Lung (tissue), 17 donors: ENCODE measurements at places on chromosomes 11 and 22. TPM values are rescaled to one million over a fixed set of nuclear protein-coding genes. Genes with fewer than 3 reads are reported as not detected.

DNA sequence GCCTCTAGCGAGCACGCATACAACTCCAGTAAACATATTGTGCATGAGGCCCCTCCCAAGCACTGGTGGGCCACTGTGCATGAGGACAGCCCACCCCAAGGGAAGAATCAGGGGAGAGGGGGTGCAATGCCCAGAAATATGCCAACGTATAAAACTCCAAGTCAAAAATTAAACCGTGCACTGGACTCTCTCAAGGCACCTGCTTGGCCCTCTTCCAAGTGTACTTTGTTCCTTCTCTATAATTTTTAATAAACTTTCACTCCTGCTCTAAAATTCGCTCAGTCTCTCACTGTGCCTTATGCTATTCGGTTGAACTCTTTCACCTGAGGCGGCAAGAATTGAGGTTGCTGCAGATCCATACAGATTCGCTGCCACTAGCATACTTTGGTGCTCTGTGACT lies 465.3 kb upstream of the TENM4 start:
- no peak overlapping the region for H3K4me3 ChIP-seq
- no peak for DNase-seq
- H3K36me3 ChIP-seq, result no peaks in the 10 kb centered on the region
- no peaks in the 10 kb centered on the region for H3K27me3 ChIP-seq
- no peaks in the 10 kb centered on the region for H3K4me1 ChIP-seq

GRCh38 chr11:117634756-117635603 lies 162.0 kb downstream of the DSCAML1 start:
- no peak for DNase-seq
- no peaks in the 10 kb centered on the region for H3K36me3 ChIP-seq
- no peak overlapping the region for H3K27ac ChIP-seq
- H3K4me1 ChIP-seq, result no peaks in the 10 kb centered on the region

The ISX gene
- not detected for total RNA-seq

- no peaks in the 10 kb centered on the region for H3K4me1 ChIP-seq
- H3K27me3 ChIP-seq, result peaks cover 25% of the 10 kb centered on the region
- H3K36me3 ChIP-seq, result no peaks in the 10 kb centered on the region
- H3K27ac ChIP-seq, result no peak overlapping the region
- DNase-seq, result no peak
These were observed 103.9 kb downstream of the SEZ6L start for GRCh38 chr22:26273011-26273675.

The NXPE4 gene
- not detected for total RNA-seq

GRCh38 chr11:71301858-71302533 lies 49.6 kb upstream of the SHANK2 start:
- H3K36me3 ChIP-seq, result no peaks in the 10 kb centered on the region
- no peak overlapping the region for H3K27ac ChIP-seq
- no peak for DNase-seq

DNA sequence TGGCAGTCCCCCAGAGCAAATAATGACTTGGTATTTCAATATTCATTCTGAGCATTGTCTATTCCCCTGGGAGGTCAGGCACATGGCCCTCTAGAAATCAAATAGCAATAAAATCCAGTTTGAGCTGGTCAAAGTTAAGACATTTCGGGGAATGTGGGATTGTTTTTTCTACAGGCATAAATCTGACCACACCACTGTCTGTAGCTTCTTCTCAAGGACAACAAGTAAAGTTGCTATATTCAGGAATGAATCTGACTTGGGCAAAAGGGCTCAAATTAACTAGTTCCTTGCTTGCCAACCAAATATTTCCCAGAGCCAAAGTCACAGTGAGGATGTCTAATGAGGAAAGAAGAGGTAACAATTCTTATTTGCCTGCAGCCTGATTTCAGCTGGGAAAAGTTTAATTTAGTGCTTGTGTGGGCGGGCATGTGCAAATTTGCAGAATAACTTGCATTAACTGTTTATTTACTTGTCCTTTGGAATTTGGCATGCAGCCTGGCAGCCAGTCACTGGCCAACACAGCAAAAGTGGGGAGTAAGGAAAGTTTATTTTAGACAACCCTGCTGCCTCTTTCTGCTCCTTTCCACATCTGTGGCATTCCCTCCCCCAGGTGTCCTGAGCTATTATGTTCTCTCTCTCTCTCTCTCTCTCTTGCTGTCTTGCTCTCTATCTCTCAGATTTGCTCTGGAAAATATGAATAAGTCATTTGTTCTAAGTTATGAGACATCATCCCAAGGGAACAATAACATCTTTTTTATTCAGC lies 51.2 kb upstream of the ARHGAP20 start:
- DNase-seq, result peak; percentile 88
- H3K36me3 ChIP-seq, result no peaks in the 10 kb centered on the region
- no peak overlapping the region for H3K27ac ChIP-seq
- no peak overlapping the region for H3K4me3 ChIP-seq

DNA sequence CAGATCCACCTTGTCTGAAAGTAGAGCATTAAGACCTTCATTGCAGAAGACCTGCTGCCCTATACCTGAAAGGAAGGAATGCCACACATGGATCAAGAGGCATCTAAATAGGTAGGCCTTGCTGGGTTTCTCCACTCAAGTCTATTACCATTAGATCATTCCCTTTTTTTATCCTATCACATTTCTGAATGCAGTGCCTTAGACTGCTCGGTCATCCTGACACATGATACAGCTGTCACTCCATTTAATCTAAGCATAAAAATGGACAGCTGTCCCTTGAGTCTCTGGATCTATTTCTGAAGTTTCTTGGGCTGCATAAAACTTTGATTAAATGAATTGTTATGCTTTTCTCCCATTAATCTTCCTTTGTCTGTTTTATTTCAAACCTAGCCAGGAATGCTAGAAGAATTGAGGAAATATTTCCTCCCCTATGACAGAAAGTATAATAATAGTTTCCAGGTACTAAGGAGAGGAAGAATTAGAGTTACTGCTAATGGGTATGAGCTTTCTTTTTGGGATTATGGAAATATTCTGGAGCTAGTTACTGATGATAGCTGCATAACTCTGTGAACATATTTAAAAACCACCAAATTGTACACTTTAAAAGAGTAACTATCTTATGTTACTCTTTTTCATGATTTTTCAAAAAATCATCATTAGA lies 88.0 kb downstream of the DLG2 start:
- H3K4me1 ChIP-seq, result no peaks in the 10 kb centered on the region
- H3K27ac ChIP-seq, result no peak overlapping the region
- no peaks in the 10 kb centered on the region for H3K36me3 ChIP-seq
- no peak for DNase-seq
- H3K27me3 ChIP-seq, result no peaks in the 10 kb centered on the region
- no peak overlapping the region for H3K4me3 ChIP-seq

- H3K4me1 ChIP-seq, result no peaks in the 10 kb centered on the region
- peak; percentile 41 for DNase-seq
- no peaks in the 10 kb centered on the region for H3K36me3 ChIP-seq
These were observed 237.5 kb downstream of the MIAT start for GRCh38 chr22:26894766-26895485.

DNA sequence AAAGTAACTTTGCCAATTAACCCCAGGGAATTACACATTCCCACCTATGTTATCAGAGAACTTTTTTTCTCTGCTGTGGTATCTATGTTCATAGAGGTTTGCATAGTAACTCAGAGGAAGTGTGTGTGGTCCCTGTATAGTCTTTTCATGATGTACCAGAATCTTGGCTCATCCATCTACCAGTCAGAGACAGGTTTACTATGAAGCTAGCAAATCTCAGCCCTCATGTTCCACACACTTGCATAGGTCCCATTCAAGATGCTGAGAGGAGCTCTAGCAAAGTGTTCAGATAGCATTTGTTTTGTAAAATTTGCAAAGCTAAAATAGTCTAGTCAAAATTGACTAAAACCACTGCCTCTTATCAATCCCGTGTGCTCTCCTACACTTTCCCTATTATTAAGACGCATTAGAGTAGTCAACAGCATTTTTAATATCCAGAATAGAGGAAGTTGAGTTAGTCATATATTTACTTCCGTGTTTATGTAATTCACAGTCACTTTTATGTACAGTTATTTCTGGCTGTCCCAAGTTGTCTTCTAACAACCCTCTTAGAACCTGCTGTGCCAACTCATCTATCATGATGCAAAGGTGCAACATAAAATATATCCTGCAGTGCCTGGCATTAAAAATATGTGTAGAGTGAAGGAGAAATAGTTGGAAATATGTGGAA lies 184.2 kb downstream of the FAM76B start:
- no peaks in the 10 kb centered on the region for H3K36me3 ChIP-seq
- no peaks in the 10 kb centered on the region for H3K4me1 ChIP-seq
- H3K27ac ChIP-seq, result no peak overlapping the region
- no peak for DNase-seq

GRCh38 chr11:88040148-88040496 lies 135.1 kb downstream of the RAB38 start:
- no peak overlapping the region for H3K4me3 ChIP-seq
- H3K4me1 ChIP-seq, result no peaks in the 10 kb centered on the region
- no peak for DNase-seq
- no peaks in the 10 kb centered on the region for H3K36me3 ChIP-seq
- H3K27me3 ChIP-seq, result no peaks in the 10 kb centered on the region

DNA sequence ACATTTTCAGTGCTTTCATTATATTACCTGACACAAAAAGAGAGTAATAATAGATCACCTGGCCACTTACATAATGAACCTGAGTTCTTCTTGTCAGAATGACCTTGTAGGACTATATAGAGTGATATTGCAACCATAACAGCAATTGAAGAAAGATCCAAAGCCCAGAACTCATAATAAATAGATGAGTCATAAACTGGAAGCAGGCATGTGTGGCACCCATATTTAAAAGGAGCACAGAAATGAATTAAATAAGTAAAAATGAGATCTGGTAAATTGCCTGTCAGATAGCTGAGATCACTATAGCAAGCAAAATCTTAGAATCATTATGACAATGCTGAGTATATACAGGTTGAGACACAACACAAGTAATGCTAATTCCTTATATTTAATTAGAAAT lies 331.8 kb downstream of the AASDHPPT start:
- H3K4me1 ChIP-seq, result no peaks in the 10 kb centered on the region
- H3K27me3 ChIP-seq, result no peaks in the 10 kb centered on the region
- H3K36me3 ChIP-seq, result no peaks in the 10 kb centered on the region
- no peak overlapping the region for H3K27ac ChIP-seq
- no peak for DNase-seq
- no peak overlapping the region for H3K4me3 ChIP-seq

The BTG4 gene
- total RNA-seq, result 0.74 TPM

The CNGA4 gene
- total RNA-seq, result 12.0 TPM

DNA sequence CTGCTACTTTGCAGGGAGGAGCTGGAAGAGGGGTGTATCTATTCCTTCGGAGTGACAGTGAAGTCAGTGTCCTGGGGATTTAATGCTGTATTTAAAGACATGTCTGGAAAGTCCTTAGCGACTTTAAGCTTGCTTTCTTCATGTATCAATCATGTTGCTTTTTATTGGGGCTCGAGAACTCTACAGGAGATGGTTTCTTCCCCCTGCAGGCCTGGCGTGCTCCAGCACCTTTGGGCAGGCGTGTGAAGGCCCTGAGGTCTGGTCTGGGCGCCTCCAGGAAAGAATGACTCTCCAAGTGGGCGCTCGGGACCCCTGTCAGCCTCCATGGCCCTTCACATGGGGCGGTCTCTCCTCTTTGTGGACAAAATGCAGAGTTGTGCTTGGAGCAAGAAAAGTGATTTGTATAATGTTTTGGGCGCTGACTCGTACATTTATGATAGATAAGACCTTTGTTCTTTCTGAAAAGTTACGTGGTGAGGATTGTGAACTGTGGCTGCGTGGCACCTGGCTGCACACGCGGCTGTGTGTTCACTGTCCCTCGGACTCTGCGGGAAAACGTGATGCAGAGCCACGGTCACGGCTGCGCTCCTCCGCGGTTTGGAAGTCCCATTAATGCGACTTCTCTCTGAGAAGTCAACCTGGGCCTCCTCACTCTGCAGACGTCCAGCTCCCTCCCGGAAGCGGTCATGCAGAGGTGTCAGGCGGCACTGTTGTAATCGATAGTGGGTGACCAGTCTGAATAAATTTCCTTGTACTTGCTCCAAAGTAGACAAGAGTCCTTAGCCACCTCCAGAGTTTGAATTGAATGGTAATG lies 282.5 kb downstream of the TBC1D22A start:
- DNase-seq, result no peak
- H3K4me1 ChIP-seq, result peaks cover 3% of the 10 kb centered on the region
- H3K36me3 ChIP-seq, result peaks cover 3% of the 10 kb centered on the region
- H3K4me3 ChIP-seq, result no peak overlapping the region
- no peaks in the 10 kb centered on the region for H3K27me3 ChIP-seq

GRCh38 chr11:126587541-126587940 lies 232.1 kb downstream of the ST3GAL4 start:
- no peak overlapping the region for H3K4me3 ChIP-seq
- H3K27me3 ChIP-seq, result no peaks in the 10 kb centered on the region
- H3K4me1 ChIP-seq, result peaks cover 5% of the 10 kb centered on the region
- DNase-seq, result no peak
- no peak overlapping the region for H3K27ac ChIP-seq

The MS4A4A gene
- total RNA-seq, result 50.0 TPM

The LRP4 gene
- 30.8 TPM for total RNA-seq

DNA sequence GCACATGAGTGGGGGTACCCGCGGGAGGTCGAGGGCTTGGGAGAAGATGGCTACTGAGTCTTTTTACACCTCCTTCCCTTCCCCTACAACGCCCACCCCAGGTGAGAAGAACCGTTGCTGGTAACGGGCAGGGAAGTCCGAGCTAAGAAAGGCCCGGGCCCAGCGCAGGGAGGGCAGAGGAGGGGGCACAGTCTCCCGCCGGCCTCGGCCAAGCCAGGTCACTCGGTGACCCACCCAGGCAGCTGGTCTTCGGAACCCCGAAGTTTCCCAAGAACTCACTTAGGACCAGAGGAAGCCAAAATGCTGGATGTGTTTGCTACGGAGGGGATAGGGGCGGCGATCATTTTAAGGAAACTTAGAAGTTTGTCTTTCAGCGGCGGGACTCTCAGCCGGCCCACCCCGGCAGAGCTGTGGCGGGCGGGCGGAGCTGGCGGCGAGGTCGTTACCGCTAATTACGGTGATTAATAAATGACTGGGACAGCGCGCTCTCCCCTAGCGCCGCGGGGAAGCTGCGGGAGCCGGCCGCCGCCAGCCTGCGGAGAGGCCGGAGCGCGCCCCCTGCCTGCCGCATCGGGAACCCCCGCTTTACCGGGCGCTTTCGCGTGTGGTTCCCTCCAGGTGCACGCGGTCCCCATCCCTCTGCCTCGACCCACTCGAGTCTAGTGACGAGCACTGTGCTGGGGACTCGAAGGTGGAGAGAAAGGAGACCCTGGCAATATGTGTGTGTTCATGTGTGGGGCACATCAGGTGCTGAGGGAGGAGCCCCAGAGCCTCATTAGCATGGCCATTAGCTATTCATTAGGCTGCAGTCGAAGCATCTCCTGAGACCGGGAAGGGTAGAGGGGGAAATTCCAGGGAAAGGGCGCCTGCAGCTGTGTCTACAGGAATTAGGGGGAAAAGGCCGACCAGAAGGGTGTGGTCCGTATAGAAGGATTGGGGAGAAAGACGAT lies 945 bp downstream of the ROBO3 start:
- peak; percentile 48 for DNase-seq
- peaks cover 94% of the 10 kb centered on the region for H3K27me3 ChIP-seq
- H3K36me3 ChIP-seq, result no peaks in the 10 kb centered on the region
- no peaks in the 10 kb centered on the region for H3K4me1 ChIP-seq
- no peak overlapping the region for H3K27ac ChIP-seq

- H3K4me3 ChIP-seq, result no peak overlapping the region
- no peak overlapping the region for H3K27ac ChIP-seq
- H3K4me1 ChIP-seq, result peaks cover 6% of the 10 kb centered on the region
- peak; percentile 69 for DNase-seq
- peaks cover 37% of the 10 kb centered on the region for H3K36me3 ChIP-seq
- no peaks in the 10 kb centered on the region for H3K27me3 ChIP-seq
These were observed 9.5 kb downstream of the SBF1 start for GRCh38 chr22:50465066-50465930.

GRCh38 chr22:24095826-24096757 lies 85.0 kb downstream of the CABIN1 start:
- H3K4me3 ChIP-seq, result no peak overlapping the region
- H3K4me1 ChIP-seq, result no peaks in the 10 kb centered on the region
- no peaks in the 10 kb centered on the region for H3K27me3 ChIP-seq
- no peak overlapping the region for H3K27ac ChIP-seq
